ENCODE measurements at places on chromosomes 11 and 22. TPM values are rescaled to one million over a fixed set of nuclear protein-coding genes. Genes with fewer than 3 reads are reported as not detected.

The HNRNPUL2 gene
- 48.1 TPM for polyA plus RNA-seq

The RELT gene
- polyA plus RNA-seq = 3.9 TPM

The XKR3 gene
- not detected for polyA plus RNA-seq

The MYO7A gene
- 2.6 TPM for polyA plus RNA-seq

The KCTD14 gene
- polyA plus RNA-seq = 1.8 TPM

The SSTR3 gene
- not detected for polyA plus RNA-seq

The NRGN gene
- 6.2 TPM for polyA plus RNA-seq

The OR4A16 gene
- not detected for polyA plus RNA-seq

The HTR3A gene
- 0.08 TPM for polyA plus RNA-seq

The PATE2 gene
- polyA plus RNA-seq = not detected
